ENCODE measurements at places on chromosomes 16 and 17. TPM values are rescaled to one million over a fixed set of nuclear protein-coding genes. Genes with fewer than 3 reads are reported as not detected.

Gene SLC38A8
- total RNA-seq: 11.7 TPM

Gene KRT20
- not detected for total RNA-seq

Gene TP53TG3
- total RNA-seq: not detected

Gene CHST6
- 10.2 TPM for total RNA-seq

Gene MCRIP1
- total RNA-seq: 144 TPM

Gene CDH13
- not detected for total RNA-seq

Gene MED31
- total RNA-seq: 29.2 TPM

Gene ADPRM
- 13.4 TPM for total RNA-seq

Gene ABAT
- total RNA-seq: 0.92 TPM

Gene SPN
- not detected for total RNA-seq

Gene TMC7
- 1.5 TPM for total RNA-seq

Gene NFAT5
- 11.3 TPM for total RNA-seq

Gene CHAD
- not detected for total RNA-seq

Gene RUSF1
- 83.6 TPM for total RNA-seq

All from SK-MEL-5 (cell line).